NCI-H1105 treated with DMSO at 0.1 percent for 48 hours (cell line): ENCODE measurements at places on chromosomes 5 and 9.

DNA sequence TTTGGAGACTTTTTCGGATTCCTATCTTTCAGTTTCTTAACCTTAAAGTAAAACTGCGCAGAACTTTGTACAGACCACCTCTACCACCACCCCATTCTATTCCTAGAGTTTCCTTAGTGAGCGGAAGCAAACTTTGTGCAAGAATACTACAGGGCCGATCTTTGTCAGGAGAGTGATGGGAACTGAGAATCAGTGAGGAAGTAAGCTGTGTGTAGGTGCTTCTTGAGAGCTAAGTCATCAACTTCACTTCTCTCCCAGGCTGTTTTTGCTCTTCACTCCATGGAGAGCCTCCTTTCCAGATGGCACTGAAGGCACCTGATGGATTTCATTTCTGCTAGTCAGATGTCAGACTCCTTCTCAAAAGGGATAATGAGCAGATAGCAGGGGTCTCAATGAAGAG is 127.3 kb downstream of the SPATA31D1 start:
- no peak for DNase-seq

DNA sequence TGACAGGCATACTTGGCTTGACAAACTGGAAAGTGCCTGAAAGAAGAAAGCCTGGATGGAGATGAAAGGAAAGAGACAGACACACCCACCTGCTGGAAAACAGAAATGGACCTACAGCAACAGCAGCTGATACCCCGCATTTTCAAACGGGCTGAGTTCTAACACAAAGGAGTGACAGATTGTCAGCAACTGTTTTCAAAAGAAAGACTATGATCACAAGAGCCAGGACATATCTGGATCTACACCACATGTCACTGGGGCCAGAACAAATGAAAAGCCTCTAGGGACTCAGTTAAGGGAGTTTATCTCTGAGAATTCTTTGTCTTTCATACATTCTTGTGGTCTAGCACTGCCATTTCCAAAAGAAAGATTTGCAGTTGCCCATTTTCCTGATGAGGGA is 24.1 kb upstream of the FST start:
- DNase-seq: no peak

DNA sequence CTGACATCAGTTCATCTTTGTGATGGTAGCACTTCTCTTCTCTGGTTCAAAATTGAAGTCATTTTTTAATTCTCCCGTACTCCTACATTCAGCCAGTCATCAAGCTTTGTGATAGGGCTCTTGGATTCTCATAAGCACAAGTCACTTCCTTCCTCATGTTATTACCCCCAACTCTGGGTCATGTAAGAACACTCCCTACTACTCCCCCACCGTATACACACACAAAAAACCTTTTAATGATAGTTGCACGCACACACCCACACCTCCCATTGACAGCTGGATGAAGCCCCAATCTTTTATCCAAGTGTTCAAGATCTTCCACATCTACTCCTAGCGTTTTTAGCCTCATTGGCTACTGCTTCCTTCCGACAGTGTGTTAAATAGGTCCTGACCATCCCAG is 16.8 kb downstream of the KDM3B start:
- DNase-seq: no peak

GRCh38 chr5:131274326-131275063 is 10.6 kb downstream of the CDC42SE2 start:
- DNase-seq: no peak

DNA sequence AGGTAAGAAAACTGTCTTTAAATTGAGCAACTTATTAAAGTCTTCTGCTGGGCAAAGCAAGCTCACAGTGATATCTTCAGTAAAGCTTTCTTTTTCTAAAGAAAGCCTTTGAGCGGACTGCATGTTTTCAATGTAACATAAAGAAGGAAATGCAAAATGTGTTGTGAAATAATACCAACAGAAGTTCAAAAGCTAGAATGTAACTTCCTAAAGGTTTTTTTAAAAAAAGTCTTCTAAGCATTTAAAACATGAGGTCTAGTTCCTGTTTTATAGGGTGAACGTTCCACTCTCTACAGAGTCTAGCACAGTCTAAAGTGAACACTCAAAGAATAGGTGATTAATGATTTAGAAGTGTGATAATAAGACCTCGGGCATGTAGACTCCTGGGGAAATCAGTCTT is 62.9 kb downstream of the DENND1A start:
- DNase-seq: no peak

DNA sequence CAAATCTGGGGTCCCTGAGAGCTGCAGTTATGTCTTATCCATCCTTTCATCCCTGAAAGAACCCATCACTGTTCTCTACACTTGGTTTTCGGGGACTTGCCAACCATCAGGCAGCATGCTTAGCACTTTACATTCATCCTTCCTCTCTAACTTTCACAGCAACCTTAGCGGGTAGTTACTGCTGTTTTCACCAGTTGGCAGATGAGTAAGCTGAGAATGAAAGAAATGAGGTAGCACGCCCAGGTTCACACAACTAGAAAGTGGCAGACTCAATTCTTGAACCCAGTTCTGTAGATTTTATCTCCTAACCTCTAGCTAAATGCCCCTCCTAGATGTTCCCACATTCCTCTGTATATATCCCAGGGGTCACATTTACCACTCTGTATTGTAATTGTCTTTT is 342.0 kb upstream of the WWC1 start:
- no peak for DNase-seq

DNA sequence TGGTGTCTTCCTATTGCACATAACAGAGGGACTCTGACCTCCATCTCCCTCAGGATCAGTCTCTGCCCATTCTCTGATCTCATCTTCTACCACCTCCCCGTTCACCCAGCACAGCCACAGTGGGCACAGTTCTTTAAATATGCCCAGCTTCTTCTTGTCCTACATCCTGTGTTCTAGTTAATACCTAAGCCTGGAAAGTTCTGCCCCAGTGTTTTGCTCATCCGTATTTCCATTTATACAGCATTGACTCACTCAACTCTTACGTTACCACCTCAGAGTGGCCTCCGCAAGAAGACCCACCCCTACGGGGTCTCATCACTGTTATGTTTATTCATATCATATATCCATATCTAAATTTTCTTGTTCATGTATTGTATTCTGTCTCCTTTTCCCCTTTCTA is 315.5 kb downstream of the ADGRV1 start:
- no peak for DNase-seq

- DNase-seq: no peak
These were observed 213.4 kb downstream of the PALM2AKAP2 start for GRCh38 chr9:109993250-109993978.

GRCh38 chr5:132265336-132266030 is 8.0 kb downstream of the PDLIM4 start:
- no peak for DNase-seq

DNA sequence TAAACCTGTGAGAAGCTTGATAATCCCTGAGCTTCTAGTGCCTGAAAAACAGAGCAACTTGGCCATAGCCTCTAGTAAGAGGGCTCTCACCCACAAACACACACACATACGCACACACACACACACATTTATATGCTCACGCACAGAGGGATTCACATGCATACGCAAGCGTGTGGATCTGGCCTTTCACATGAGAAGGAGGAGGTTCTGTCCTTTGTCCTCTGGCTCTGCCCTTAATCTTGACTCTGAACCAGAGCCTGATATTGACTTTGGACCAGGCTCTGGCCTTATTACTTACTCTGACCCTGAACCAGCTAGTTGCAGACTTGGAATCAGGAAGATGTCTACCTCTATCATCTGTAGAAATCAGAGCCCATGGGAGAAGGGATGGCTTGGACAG is 10.0 kb upstream of the P4HA2 start:
- no peak for DNase-seq
